ENCODE measurements at places on chromosomes 2 and 18.

DNA sequence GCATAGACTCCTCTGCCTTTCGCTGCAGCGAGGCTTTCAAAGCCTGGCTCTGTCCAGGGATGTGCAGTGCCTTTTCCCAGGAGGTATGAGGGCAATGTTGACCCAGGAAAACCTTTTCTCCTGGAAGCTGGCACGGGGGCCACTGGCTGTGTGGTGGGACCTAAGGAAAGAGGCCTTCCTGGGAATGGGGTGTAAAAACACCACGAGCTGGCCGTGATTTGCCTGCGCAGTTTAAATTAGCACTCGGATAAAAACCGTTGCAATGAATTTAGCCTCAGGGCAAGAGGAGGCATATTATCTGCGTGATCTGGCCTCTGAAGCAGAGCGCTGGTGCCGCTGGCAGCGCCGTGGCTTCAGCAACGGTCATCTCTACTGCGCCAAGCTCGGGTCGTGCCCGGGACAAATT, 3.0 kb downstream of the OSR1 start:
- no peak for DNase-seq

GRCh38 chr2:23649303-23649702, 264.3 kb downstream of the KLHL29 start:
- DNase-seq: no peak

DNA sequence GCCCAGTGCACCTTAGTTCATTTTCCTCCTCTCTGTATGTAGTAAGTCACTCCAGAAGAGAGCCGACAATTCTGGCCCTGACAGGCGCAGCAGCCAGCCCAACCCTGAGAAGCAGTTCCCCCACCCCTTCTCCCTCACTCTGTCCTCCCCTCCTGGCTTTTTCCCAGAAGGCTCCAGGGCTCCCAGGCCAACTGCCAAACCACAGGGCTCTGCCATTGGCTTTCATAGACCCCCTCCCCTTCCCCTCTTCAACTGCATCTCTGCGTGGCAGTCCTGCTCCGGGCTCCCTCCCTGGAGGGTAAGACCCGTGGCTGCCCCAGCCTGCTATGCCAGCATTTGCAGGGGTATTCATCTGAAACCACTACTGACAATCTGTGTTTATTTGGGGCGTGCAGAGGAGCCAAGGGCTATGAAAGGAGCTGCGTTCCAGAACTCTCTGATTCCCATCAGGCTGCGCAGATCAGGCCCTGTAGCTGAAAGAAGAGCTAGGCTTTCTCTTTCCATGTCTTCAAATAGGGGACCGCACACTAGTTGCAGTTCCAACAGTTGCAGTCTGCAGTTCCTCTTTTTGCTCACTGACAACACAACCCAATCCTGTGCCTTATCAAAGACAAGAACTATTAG, 388.6 kb upstream of the TNP1 start:
- DNase-seq: no peak

GRCh38 chr2:67642046-67642382, 244.9 kb downstream of the ETAA1 start:
- DNase-seq: no peak

GRCh38 chr2:154992826-154993225, 294.3 kb downstream of the KCNJ3 start:
- DNase-seq: no peak

DNA sequence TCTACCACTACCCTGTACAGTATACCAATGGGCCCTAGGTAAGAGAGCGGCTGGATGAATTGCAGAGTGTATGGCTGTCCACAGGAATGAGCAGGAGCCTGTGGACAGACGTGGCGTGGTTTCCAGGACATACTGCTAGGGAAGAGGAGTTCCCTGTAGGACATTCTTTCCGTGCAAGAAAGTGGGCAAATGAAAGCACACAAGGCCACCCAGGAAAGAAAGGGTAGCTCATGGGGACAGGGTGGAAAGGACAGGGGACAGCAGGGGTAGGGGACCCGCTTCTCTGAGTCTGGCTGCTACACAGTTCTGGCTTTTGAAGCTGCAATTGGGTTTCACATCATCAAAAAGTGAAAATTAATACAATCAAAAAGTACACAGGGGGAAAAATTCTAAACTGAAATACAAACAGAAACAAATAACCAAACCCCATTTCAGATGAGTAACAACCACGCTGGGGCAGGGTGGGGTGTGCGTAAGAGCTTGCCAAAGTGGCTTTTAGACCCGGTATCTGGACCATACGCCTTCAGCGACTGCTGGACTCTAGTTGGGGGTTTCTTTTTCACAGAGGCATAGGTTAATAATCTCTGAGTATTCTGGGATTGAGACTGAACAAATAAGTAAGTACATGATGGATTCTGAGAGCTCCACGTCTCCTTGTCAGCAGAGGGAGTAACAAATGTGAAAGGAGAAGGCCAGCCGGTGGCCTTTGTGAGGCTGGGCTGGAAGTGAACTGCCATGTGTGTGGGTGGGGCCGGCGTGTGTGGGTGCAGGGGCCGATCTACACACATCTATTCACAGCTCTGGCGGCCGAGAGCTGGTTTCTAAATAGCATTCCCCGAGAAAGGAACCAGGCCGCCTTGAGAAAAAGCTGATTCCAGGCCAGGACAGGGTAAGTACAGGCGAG, 84.0 kb downstream of the HDAC4 start:
- no peak for DNase-seq

- no peak for DNase-seq
Observed at GRCh38 chr18:24485681-24486080, 25.2 kb downstream of the HRH4 start.

- DNase-seq: no peak
Observed at GRCh38 chr2:8552293-8552801, 129.5 kb upstream of the ID2 start.

- DNase-seq: no peak
Observed at GRCh38 chr18:42583283-42583731, 532.2 kb downstream of the RIT2 start.

GRCh38 chr18:22544626-22545025, 126.9 kb upstream of the CTAGE1 start:
- no peak for DNase-seq

GRCh38 chr2:67446491-67446911, 49.4 kb downstream of the ETAA1 start:
- no peak for DNase-seq

GRCh38 chr2:9178110-9178903, 28.3 kb upstream of the ASAP2 start:
- DNase-seq: no peak

GRCh38 chr2:239015218-239015900, 167.5 kb downstream of the TWIST2 start:
- DNase-seq: no peak

- DNase-seq: no peak
Observed at GRCh38 chr2:98078701-98079100, 8.3 kb upstream of the VWA3B start.

- no peak for DNase-seq
Observed at GRCh38 chr2:30894498-30895119, 87.4 kb upstream of the CAPN13 start.

GRCh38 chr18:46727177-46727576, 29.7 kb downstream of the ST8SIA5 start:
- no peak for DNase-seq

- DNase-seq: no peak
Observed at GRCh38 chr2:102513355-102513939, 40.4 kb downstream of the SLC9A4 start.

DNA sequence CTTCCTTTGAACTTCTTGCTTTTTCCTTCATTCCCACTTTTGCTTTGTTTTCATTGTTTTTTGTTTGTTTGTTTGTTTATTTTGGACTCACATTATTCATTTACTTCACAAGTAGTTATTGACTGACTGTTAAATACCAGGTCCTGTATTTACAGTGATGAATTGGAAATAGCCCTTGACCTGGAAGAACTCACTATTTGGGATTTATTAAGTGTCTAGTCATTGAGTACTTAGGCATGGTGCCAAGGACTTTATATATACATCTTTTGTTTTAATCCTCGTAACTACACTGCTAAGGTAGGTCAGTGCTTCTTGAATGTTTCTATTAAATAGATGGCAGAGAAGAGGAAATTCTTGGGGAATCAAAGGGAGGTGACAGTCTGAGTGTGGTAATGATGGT, 11.1 kb downstream of the SPOPL start:
- DNase-seq: no peak

DNA sequence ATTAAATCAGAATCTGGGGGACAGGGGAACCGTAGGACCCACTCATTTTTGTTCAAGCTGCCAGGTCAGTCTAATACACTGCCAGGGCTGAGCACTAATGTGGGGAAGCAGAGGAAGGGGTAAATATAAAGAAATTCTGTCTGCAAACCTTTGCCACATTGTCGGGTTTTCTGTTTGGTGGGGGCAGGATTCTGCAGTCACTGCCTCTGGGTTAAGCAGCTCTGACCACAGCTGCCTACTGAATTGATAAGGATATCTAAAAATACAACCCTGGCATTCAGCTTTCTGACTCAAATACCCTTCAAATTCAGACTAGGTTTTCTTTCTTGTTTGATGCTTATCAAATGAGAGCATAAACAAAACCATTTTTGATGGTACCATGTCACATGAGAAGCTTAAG, 6.0 kb downstream of the DNER start:
- no peak for DNase-seq

GRCh38 chr2:61562615-61563014, 24.5 kb upstream of the XPO1 start:
- DNase-seq: no peak

DNA sequence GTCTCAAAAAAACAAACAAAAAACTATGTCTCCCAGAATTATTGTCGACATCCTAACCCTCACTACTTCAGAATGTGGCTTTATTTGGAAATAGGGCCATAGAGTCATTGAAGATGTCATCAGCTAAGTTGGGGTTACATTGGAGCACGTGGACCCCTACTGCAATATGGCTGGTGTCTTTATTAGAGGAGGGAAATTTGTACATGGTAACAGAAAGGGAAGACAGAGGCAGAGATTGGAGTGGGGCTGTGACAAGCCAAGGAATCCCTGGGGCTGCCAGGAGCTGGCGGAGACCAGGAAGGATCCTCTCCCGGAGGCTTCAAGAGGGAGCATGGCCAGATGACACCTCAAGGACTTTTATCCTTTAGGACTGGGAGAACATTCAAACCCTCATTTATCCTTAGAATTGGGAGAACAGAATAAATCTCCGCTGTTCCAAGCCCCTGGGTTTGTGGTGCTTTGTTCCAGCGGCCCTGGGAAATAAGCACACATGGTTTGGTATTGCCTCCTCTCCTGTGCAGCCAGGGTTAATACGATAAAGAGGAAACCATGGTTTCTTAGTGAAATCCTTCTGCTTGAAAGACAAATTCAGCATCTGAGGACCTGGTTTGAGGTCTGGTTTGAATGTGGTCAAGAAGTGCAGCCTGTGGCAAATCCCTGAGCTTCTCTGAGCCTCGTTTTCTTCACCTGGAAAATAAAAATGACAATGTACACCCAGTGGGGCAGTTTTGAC, 184.7 kb downstream of the MYCN start:
- DNase-seq: no peak

- DNase-seq: no peak
Observed at GRCh38 chr2:160194351-160194750, 5.7 kb downstream of the ITGB6 start.

GRCh38 chr2:158688721-158689120, 106.4 kb upstream of the DAPL1 start:
- DNase-seq: no peak

DNA sequence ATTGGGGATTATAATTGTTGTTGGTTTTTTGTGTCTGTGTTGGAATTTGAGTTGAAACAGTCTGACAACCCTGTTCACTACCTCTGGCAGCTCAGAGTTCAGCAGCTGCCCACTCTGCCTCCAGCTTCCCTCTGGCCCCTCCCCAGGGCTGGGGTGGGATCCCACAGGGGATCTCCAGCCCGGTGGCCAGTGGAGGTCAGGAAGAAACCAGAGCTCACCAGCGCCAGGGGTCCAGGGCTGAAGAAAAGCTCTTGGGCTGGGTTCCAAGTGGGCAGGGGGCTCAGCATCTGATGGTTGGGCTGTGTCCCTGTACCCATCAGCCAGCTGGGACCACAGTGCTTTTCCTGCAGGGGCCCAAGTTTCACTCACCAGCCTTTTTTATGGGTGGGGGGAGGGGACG, 16.5 kb upstream of the NCL start:
- no peak for DNase-seq

DNA sequence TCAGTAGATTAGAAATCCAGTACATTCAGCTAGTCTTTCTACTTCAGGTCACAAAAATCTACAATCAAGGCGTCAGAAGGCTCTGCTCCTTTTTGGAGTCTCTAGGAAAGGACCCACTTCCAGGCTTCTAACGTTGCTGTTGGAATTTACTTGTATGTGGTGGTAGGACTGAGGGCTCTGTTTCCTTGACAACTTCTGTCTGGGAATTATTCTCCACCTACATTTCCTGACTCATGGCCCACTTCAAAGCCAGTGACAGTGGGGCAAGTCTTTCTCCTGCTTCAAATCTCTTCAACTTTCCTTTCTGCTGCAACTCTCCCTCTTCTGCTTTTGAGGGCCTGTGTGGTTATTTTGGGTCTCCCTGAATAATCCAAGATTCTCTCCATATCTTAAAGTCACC, 10.4 kb upstream of the TMX3 start:
- no peak for DNase-seq

GRCh38 chr2:159571540-159572260, 44.6 kb downstream of the BAZ2B start:
- no peak for DNase-seq

DNA sequence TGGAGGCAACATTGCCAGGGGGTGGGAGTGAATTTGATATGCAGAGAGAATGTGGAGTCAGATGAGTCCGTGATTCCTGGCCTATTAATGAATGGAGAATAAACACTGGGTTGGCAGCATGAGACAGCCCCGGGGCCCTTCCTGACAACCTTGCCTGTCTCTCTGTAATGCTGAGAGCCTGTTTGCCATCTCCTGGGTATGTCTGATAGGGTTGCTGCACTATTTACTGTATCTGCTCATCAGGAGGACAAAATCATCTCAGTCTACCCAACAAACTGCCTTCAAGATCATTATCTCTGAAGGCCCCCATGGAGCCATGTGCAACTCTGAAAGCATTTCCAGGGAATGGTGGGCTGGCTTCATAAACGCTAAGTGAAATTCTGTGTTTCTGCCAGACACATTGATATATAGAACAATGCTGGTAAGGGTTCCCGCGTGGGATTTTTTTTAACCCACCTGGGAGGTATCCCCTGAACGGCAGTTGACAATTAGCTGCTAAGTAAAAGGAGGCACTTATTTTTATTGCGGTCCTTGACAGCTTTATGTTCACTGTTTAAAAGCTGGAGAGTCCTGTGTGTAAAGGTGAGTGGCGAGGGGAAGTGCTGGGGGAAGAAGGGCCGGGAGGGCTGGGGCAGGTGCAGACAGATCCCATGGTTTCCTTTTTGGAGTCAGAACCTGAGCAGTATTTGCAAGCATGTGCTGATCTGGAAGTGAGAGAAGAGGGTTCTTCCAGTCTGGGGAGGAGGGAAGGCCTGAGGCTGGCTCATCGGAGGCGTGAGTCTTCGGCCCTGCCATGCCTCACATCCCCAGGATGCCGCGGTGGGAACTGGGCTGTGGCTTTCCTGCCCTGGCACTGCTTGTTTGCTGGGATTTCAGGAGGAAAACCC, 64.8 kb downstream of the ARHGAP25 start:
- DNase-seq: no peak

GRCh38 chr2:53575721-53576124, 191.9 kb upstream of the CHAC2 start:
- no peak for DNase-seq

GRCh38 chr2:233837694-233838229, 16.6 kb downstream of the HJURP start:
- no peak for DNase-seq
